H9 (cell line): ENCODE measurements at places on chromosomes 2 and 18. TPM values are rescaled to one million over a fixed set of nuclear protein-coding genes. Genes with fewer than 3 reads are reported as not detected.
A peak's percentile ranks its signal among the peaks of the same experiment; 100 is the strongest.

KIF1A gene
- 188 and 204 TPM in 2 replicates for total RNA-seq

EVA1A gene
- 0.68 and 1.7 TPM in 2 replicates for total RNA-seq

GATA6 gene
- total RNA-seq = 0.04 TPM in 1 of 2 replicates, not detected in the other

IL36RN gene
- total RNA-seq = not detected in 2 replicates

DNA sequence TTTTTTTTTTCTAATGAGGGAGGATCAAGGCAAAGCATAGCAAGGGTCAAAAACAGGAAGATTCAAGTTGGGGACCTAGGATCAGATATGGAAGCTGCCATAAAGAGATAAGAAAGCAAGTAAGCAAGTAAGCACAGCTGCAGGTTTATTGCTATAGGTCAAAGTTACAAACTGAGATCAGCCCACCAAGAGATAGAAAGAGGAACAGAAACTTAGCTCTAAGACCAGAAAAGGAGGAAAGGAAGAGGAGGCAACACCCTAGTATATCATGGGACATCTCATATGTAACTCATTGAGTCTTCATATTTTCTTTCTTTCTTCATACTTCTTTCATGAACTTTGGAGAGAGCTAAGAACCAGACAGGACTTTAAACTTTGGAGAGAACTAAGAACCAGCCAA lies 295.9 kb upstream of the CRIM1 start:
- H3K4me3 ChIP-seq = no peak overlapping the region
- no peaks in the 10 kb centered on the region for H3K36me3 ChIP-seq
- H3K4me1 ChIP-seq = no peaks in the 10 kb centered on the region
- no peak for DNase-seq
- H3K27me3 ChIP-seq = no peaks in the 10 kb centered on the region

C2orf80 gene
- not detected in 2 replicates for total RNA-seq

- H3K36me3 ChIP-seq = peaks cover 19% of the 10 kb centered on the region
- no peak overlapping the region for H3K27ac ChIP-seq
- H3K4me3 ChIP-seq = no peak overlapping the region
- H3K4me1 ChIP-seq = peaks cover 13% of the 10 kb centered on the region; the same call in 1 of the 2 replicates
These were observed 57.2 kb downstream of the MAP4K3 start for GRCh38 chr2:39379643-39380524.

DNA sequence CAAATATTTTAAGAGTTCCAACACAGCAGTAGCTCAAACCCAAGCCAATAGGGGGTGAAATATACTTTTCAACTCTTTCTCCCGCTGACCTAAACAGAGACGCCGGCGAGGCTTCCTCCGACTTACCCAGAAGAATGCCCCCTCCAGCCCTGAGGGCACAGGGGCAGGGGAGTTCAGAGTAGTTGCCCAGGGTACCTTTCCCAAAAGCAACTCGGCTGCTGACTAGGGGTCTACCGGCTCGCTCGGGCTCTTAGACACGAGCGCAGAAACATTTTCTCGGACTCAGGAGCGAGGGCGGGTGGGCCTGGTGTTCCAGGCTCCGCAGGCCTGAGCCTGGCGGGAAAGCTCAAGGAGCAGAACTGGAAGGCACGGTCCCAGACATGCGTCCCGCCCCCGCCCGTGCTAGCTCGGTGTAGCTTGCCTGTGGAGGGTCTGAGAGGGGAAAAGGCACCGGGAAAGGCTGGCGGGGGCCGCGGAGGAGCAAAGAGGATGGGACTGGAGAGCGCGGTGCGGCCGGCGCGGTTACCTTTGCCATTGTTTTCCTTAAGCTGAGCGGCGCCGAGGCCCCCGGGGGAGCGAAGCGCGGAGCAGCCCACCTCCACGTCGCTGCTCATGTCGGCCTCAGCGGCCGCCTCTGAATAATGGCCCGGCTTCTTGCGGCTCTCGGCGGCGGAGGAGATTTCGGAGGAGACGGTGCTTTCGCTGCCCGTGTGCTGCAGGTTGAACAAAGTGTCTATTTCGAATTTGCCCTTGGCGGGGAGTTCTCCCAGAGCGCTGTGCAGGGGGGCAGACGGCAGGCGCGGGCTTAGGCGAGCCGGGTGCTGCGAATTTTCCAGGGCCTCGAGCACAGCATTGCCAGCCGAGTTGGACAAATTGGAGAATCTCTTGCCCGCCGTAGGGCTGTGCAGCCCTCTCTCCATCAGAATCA lies 674 bp downstream of the EVX2 start:
- H3K4me1 ChIP-seq = no peaks in the 10 kb centered on the region
- peak; percentile 60 for DNase-seq
- no peaks in the 10 kb centered on the region for H3K36me3 ChIP-seq
- peak overlapping the region; percentile 64; the same call in 2 of the 3 replicates for H3K4me3 ChIP-seq

GALR1 gene
- total RNA-seq = 0.02 and 0.07 TPM in 2 replicates

- H3K4me1 ChIP-seq = no peaks in the 10 kb centered on the region
- H3K27ac ChIP-seq = no peak overlapping the region
- no peak overlapping the region for H3K4me3 ChIP-seq
- peak; percentile 27 for DNase-seq
- H3K27me3 ChIP-seq = no peaks in the 10 kb centered on the region
- H3K36me3 ChIP-seq = peaks cover 3% of the 10 kb centered on the region; the same call in 2 of the 3 replicates
These were observed 1279.0 kb upstream of the LRRTM1 start for GRCh38 chr2:81583311-81584108.

EVX2 gene
- total RNA-seq = not detected in 2 replicates

DNA sequence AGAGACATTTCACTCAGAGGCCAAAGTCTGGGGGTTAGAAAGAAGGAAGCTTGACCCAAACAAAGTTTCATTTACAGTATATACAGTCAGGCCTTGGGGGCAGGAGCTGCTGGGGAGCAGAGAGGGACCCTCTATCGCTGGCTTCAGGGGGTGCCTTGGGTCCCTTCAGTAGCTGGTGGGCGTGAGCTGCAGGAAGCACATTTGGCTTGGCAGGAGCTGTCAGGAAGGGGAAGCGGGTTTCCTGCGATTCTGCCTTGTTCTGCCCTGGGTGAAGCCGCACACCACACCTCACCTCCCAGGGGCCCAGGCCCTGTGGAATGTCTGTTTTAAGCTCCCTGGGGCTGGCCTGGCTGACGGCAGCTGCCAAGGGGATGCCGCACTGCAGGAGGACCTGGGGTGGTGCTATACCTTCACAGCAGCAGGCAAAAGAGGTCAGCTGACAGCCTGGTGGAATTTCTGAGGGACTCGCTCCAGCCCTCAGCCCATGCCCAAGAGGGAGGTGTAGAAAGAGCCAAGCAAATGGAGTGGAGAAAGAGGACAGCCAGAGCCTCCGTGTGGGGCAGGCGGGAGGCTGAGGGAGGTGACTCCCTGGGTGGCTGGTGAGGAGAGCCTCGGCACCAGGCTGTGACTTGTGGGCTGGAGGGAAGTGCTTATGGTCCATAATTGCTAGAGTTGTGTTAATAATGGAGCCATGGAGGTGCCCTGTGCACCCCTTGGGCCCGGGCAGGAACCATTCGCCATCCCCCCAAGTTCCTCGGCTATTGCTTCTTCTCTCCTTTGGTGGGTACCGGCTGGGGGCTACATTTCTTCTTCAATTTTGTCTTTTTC lies 43.9 kb downstream of the PSD4 start:
- H3K36me3 ChIP-seq = no peaks in the 10 kb centered on the region
- H3K4me1 ChIP-seq = no peaks in the 10 kb centered on the region
- DNase-seq = no peak
- H3K27me3 ChIP-seq = no peaks in the 10 kb centered on the region
- H3K4me3 ChIP-seq = no peak overlapping the region

DNA sequence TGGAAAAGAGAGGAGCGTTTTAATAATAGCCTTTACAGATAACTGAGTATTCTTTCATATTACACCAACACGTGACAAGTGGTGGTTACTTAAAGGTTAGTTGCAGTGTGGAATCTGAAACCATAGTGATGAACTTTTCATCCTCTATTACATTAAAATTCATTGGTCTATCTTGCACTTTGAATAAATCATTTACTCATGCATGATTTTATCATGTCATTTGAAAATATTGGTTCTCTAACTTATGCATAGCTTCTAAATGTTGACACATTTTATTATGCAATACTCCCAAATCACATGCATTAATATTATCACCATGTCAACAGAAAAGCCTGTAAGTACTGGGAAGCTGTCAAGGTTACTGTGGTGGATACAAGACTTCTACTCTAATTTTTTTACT lies 1432.2 kb downstream of the LRP1B start:
- H3K27ac ChIP-seq = no peak overlapping the region
- no peak overlapping the region for H3K4me3 ChIP-seq
- no peak for DNase-seq

WDR33 gene
- total RNA-seq = 82.4 and 86.0 TPM in 2 replicates

DNA sequence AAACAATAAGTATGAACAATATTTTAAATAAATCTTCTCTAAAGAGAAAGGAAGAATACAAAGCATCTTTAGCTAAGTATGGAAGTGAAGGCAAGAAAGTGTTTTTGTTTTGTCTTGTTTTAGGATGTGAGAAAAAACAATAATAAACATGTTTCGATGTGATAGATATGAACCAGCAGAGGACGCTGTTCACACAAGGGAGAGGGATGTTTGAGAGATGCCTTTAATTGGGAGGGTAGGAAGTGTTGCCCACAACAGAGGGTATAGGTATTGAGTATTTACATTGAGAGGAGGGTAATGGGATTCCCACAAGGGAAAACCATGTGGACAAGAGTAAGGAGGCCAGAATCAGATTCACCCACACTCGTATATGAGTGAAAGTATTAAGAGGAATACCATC lies 55.1 kb downstream of the CDH19 start:
- no peak overlapping the region for H3K4me3 ChIP-seq
- no peak for DNase-seq

FSHR gene
- not detected in 2 replicates for total RNA-seq

PSMA8 gene
- not detected in 2 replicates for total RNA-seq

GRCh38 chr2:43478412-43479086 lies 117.3 kb downstream of the THADA start:
- H3K4me3 ChIP-seq = no peak overlapping the region
- H3K27me3 ChIP-seq = no peaks in the 10 kb centered on the region
- DNase-seq = no peak
- no peaks in the 10 kb centered on the region for H3K4me1 ChIP-seq

- H3K36me3 ChIP-seq = no peaks in the 10 kb centered on the region
- no peak overlapping the region for H3K27ac ChIP-seq
- H3K4me3 ChIP-seq = no peak overlapping the region
- 0 out of 2 replicates have a peak, but pooled peaks cover 2% of the 10 kb centered on the region for H3K4me1 ChIP-seq
- no peaks in the 10 kb centered on the region for H3K27me3 ChIP-seq
These were observed 78.2 kb upstream of the GCFC2 start for GRCh38 chr2:75788902-75789301.

DNA sequence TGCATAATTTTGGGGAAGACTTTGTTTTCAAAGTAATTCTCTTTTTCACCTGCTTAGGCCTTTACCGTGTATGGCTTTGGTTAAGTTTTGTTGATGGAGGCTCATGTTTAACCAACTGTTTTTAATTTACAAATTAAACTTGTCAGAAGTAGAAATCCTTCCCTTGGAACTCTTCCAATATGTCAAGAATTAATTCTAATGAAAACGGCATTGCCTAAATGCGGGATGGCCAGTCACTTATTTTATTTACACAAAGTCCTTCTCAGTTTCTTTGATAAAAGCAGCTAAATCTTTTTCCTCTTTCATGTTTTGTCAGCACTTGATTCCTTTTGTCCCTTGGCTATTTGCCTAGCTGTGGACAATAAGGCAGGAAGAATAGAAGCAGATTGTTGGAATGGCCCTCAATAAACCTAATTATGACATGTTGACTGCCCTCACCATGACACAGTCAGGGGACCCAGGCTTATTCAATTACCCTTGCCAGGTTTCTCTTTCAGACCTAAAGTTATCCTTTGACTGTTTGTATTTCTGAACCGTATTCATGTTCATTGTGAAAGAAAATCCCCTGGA lies 26.3 kb downstream of the PAX3 start:
- no peaks in the 10 kb centered on the region for H3K27me3 ChIP-seq
- no peak overlapping the region for H3K27ac ChIP-seq
- no peak overlapping the region for H3K4me3 ChIP-seq
- no peak for DNase-seq
- H3K4me1 ChIP-seq = peaks cover 1% of the 10 kb centered on the region; the same call in 1 of the 2 replicates

DNA sequence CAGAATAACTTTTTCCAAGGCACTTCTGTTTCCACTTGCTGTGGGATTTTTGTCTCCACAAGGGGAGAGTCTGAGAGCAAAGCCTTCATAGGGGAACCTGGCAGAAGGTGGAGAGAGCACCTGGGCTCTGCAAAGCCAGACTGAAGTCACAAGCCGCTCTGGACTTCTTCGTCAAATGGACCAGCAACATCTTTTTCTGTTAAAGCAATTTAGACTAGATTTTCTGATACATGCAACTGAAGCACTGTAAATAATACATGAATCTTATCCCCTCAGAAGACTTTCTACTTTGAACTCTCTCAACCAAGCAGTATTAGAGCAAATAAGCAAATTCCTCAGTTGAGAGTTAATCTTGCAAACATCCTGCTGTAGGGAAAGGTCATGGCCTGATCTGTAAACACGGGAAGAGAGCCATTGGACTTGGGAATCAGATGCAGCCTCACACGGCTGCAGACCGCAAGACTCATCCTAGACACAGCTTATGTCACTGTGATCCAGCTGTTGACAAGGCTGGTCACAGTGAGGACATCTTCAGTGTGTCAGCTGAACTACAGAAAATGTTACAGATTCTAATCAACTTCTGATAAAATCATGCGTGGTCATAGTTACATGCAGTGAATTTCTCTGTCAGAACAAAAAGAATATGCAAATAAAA lies 3.2 kb downstream of the SH3YL1 start:
- H3K4me1 ChIP-seq = no peaks in the 10 kb centered on the region
- peaks cover 40% of the 10 kb centered on the region for H3K36me3 ChIP-seq
- no peak overlapping the region for H3K27ac ChIP-seq
- no peak for DNase-seq
- H3K27me3 ChIP-seq = no peaks in the 10 kb centered on the region

DNA sequence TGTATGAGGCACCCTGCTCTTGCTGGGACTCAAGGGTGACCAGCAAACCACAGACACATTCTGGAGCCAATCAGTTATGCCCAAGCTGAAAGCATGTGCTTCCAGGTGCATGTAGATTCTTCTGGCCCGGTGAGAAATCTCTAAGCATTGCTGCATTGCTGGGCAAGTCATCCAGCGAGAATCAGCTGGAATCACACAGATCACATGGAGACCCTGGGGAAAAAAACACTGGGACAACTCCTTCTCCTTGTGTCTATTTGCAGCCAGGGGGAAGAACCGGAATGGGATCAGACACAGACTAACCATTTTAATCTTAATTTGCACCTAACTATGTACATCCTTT lies 119.7 kb upstream of the KLF7 start:
- no peaks in the 10 kb centered on the region for H3K27me3 ChIP-seq
- no peak for DNase-seq
- peaks cover 4% of the 10 kb centered on the region; the same call in 1 of the 2 replicates for H3K4me1 ChIP-seq
- no peaks in the 10 kb centered on the region for H3K36me3 ChIP-seq
- no peak overlapping the region for H3K4me3 ChIP-seq

GRCh38 chr2:129610766-129611165 lies 368.7 kb upstream of the RAB6C start:
- no peaks in the 10 kb centered on the region for H3K36me3 ChIP-seq
- H3K27me3 ChIP-seq = no peaks in the 10 kb centered on the region
- no peaks in the 10 kb centered on the region; the same call in 1 of the 2 replicates for H3K4me1 ChIP-seq

SLC9A4 gene
- total RNA-seq = not detected in 2 replicates
